H9 (cell line): ENCODE measurements at places on chromosomes 16 and 17. TPM values are rescaled to one million over a fixed set of nuclear protein-coding genes. Genes with fewer than 3 reads are reported as not detected.

Gene TBC1D16
- 82.7 and 85.8 TPM in 2 replicates for total RNA-seq

Gene SDR42E2
- 0.09 TPM in 1 of 2 replicates, not detected in the other for total RNA-seq

Gene ZNF287
- total RNA-seq: 4.8 and 7.1 TPM in 2 replicates

DNA sequence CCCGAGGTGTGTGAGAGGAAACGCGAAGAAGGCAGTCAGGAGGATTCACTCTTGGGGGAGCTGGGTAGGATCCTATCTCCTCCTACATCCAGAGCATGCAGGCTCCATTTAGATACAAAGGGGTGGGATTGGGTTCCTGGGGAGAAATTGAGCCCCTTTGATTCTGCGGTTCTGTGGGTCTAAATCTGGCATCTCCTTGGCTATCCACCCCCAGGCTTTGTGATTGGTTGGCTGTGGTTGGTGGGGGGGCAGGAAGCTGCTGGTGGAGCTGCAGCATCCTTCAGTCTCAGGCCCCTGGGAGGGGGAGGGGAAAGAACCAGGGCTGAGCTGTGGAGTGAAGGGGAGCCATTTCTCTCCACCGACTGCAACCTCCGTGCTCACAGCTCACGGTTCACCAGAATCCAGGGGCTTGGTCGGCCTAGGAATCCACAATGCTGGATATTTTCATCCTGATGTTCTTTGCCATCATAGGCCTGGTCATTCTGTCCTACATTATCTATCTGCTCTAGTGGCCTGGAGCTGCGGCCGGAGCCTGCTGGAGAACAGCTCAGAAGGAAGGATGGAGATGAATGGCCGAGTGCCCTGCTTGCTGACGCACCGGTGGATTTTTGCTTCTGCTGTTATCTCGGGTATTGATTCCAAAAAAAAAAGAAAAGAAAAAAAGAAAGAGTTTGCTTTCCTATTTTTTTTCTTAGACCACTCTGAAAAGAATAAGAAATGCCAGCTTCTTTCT is at the start of gene LASP1NB:
Gene LASP1NB (plus strand): TSS at position 352 of the 733 bp plus-strand sequence.
- peak; percentile 89 for DNase-seq

GRCh38 chr17:40417258-40417608 is 463 bp downstream of the TOP2A start:
- DNase-seq: peak; percentile 51

GRCh38 chr16:3695610-3696369 is 21.5 kb downstream of the TRAP1 start:
- DNase-seq: no peak

- DNase-seq: no peak
Observed at GRCh38 chr17:59435238-59435637, 103.8 kb downstream of the YPEL2 start.
